Kidney (tissue), 22 donors: ENCODE measurements at places on chromosomes 11 and 22.

DNA sequence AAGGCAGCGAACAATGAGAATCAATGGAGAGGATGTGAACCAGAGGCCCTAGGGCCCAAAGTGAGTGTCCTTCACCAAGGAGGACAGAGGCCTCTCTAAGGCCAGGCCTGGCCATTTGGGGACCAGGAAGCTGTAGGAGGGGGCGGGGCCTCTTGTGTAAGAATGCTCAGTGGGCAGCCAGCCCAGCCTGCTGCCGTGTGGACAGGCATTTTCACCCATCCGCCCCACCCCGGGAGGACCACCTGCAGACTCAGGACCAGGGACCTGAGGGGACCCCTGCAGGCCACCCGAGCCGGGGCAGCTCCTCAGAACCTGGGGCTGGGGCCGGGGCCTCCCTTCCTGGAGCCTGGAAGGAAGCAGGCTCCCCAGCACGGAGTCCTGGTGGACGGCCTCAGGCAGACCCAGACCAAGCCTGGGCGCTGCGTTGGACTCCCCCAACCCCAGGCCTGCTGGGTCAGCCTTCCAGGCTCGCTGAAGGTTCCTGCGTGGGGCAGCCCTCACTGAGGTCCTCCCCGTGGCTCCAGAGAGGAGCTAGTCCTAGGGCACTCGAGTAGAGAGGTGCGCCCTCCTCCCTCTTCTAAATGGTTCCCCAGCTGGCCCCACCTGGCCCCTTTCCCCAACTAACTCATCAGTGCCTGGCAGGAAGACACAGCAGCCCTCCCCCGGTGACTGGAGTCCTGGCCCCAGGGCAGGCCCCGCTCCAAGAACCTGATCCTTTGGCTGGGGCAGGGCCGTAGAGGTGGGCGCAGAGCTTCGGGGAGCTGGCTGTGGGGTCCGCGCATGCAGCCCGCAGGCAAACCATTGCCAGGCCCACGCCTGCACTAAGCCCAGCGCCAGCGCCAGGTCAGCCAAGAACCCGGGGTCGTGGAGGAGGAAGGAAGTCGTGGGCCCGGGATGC, 1.5 kb upstream of the TRABD start:
- peak; percentile 93 for DNase-seq

DNA sequence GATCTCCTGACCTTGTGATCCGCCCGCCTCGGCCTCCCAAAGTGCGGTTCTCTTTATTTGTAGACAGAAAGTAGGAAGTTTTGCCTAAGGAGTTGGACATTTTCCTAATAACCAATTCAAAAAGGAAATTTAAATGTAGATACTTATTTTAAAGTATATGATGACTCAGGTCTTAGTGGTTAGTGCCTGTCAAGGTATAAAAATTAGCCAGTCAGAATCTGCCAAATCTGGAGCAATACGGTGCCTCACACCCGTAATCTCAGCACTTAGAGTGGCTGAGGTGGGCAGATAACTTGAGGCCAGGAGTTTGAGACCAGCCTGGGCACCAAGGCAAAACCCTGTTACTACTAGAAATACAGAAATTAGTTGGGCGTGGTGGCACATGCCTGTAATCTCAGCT, 86.7 kb upstream of the RASSF10 start:
- DNase-seq: no peak

DNA sequence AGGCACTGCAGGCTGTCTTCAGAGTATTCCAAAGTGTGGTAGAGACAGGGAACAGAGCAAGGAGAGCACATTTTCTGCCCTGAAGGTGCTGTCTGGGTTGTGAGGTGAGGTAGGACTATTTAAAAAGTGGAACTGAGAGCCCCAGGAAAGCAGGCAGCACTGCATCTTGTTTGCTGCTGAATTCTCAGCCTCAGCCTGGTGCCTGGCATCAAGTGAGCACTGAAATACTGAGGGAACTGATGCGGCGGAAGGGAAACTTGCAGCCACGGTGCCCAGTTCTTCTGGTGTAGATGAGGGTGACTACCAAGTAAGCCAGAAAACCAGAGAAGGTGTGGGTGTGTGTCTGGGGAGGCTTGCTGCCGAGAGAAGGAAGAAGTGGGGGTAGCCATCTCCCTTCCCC, 59.5 kb downstream of the TNRC6B start:
- no peak for DNase-seq

- DNase-seq: peak; percentile 27
Measured at GRCh38 chr22:19398206-19398605, 33.3 kb downstream of the HIRA start.

DNA sequence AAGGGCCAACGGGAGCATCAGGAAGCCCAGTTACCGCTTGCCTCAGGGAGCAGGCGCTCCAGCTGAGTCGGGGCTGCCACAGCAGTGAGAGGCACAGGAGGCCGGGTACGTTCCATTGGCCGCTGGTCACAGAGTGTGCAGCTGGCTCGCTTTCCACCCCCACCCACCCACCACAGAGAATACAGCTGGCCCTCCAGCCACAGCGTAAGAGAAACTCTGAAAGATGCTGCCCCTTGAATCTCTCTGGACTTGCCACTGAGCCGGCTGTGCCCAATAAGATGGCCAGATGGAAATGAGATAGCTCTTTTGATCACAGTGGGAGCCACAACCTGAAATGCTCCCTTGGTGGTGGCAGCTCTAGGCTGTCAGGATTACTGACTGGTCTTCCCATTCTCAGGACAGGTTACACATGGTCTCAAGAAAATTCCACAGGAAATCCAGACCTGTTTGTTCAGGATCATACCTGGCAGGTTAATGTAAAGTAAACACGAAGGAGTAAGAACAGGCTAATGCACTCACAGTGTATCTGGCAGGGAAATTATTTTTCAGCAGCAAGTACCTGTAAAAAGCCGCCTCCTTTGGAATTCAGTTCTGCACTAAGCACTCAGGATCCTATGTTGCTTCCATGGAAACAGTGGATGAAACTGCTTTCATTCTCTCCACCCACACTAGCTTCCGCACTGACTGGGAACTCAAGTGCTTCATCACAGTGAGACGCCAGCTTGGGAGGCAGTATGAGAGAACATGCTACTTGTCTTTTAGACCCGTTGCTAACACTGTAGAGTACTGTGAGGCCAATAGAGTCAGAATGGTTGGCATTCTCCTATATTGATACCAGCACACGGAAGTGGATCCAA, 16.5 kb downstream of the SIAE start:
- peak; percentile 74 for DNase-seq

GRCh38 chr22:40627612-40628011, 8.9 kb downstream of the MRTFA start:
- no peak for DNase-seq

DNA sequence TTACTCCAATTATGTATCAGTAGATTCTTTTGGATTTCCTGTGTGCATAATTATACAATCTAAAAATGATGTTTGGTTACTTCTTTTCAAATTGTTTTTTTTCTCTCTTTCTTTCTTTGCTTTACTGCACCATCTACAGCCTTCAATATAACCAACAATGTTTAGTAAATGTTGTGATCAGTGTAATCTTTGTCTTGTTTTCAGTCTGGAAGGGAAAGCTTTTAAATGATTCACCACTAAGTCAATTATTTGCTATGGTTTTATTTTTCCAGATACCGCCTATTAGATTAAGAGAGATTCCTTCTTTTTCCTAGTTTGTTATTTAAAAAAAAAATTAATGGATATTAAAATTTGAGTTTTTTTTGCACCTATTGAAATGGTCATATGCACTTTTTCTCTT, 29.8 kb upstream of the ABTB2 start:
- DNase-seq: no peak

GRCh38 chr22:21904250-21904789, 36.9 kb upstream of the MAPK1 start:
- DNase-seq: no peak

- peak; percentile 9 for DNase-seq
Measured at GRCh38 chr11:118401880-118402590, 629 bp downstream of the ATP5MG start.

DNA sequence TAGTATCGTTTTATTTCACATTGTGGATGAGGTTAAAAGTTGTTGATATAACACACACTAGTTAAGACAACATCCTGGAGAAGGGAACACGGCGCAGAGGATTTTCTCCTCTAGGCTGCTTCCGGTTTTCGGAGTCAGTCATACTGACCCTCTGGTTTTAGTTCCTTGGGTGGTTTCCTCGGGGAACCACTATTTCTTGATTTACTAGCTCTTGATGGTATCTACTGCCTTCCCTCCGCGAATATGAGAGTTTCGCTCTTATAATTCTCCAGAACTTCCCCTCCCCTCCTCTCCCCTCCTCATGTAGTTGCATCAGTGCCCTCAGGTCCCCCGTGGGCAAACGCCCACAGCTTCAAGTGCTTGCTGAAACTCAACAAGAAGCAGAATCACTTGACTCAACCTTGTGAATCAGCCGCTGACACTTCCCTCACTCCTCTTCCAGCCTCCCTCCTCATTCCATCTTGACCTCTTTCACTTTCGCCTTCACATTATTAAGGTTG, 15.9 kb upstream of the APOBEC3A start:
- peak; percentile 48 for DNase-seq

DNA sequence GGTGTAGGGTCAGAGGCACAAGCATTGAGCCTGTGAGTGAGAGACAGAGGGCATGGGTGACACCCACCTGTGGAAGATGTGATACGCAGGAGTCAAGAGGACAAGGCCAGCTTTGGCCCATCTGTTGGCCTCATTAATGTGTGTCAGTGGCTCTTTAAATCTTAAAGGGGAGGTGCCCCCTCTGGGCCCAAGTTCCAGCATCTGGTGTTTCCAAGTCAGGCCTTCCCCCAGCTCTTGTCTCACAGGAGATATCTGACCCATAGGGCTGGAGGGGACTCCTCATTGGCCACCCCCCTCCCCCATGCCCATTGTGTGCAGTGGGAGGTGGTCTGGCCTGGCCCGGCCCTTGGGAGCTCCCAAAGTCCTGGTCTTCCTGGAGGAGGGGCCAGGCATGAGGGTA, 8.9 kb downstream of the KCNK7 start:
- peak; percentile 50 for DNase-seq

DNA sequence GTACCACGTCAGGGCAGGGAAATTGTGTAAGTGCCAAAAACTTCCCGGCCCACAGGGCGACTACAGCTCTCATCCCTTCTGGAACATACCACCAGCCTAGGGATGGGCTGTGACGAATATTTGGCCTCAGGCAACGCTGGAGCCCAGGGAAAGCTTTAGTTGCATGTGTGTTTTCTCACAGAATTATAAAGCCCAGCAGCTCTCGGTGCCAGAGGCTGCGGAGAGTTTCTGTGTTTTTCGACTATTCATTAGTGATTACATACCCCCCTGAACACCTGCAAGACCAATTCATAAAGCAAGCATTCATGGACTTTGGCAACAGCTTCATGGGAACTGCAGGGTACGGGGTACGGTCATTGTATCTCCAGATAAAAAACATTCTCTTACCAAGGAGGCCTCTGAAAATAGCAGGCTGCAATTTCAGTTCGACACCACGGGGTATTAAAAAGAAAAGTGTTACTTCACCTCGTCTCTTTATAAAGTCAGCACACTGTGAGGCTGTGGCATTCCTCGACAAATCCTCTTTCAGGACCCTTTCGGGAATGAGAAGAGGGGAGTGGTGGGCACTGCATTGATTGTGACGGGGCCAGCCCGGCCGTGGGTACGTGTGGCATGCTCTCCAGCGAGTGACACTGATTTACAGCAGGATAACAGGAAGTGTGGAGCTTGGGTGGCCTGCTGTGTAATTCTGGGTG, 243.6 kb upstream of the SORL1-AS1 start:
- peak; percentile 53 for DNase-seq

DNA sequence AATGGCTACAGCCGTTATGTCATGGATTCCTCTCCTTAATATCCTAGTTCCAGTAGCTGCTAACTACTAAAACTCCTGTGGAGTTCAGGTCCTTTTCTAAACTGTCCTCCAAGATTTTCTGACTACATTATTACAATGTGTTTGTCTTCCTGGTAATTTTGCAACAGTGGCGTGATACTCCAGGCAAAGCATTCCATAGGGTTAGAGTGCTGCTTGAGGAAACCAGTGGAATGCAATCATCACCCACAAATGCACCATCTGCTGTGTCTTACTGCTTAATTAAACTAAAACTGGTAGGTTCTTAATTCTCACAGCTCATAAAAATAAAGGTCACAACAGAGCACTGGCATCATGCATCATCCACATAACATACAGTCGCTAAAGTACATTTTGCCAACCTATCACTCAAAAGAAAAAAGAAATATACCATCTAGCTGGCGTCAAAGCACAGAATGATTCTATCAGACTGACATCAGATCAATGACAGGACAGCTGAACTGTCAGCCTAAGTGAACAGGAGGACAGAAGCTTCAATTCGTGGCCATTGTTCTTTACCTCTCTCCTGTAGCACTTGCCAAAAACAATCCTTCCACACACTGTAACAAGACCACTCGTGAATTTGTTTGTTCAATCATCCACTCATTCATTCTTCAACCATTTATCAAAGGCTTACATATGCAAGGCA, 182.5 kb downstream of the CADM1 start:
- DNase-seq: no peak

GRCh38 chr22:26597026-26597425, 7.1 kb upstream of the TPST2 start:
- no peak for DNase-seq

GRCh38 chr11:109680127-109680526, 258.1 kb downstream of the C11orf87 start:
- no peak for DNase-seq

- DNase-seq: no peak
Measured at GRCh38 chr22:41915786-41916493, 1.1 kb upstream of the SHISA8 start.

GRCh38 chr22:20987375-20987774, 5.3 kb downstream of the LZTR1 start:
- no peak for DNase-seq

GRCh38 chr11:66912361-66912760, 45.8 kb downstream of the PC start:
- DNase-seq: no peak

DNA sequence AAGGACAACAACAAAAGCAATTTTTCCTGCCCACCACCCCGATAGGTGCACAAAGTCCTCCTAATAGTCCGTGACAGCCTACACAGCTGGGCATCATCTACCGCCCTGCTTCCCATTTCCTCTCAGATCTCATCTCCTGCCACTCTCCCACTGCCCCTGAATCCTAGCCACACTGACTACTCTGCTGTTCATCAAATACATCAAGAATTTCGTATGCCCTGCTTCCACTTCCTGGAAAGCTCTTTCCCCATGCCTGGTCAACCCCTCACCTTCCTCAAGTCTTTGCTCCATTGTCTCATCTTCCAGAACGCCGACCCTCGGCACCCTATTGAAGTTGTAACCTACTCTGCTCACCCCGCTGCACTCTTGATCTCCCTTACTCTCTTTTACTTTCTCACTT, 320.1 kb downstream of the OPCML start:
- no peak for DNase-seq

- no peak for DNase-seq
Measured at GRCh38 chr22:31218565-31219262, 6.6 kb downstream of the LIMK2 start.

- DNase-seq: no peak
Measured at GRCh38 chr22:28783786-28784671, 11.5 kb downstream of the CCDC117 start.

GRCh38 chr11:95502522-95502921, 271.5 kb upstream of the SESN3 start:
- no peak for DNase-seq

GRCh38 chr11:86292912-86293616, 9.0 kb upstream of the HIKESHI start:
- DNase-seq: no peak

GRCh38 chr11:69452206-69452987, 29.1 kb upstream of the LINC01488 start:
- no peak for DNase-seq

- no peak for DNase-seq
Measured at GRCh38 chr22:47100646-47101200, 338.3 kb downstream of the TBC1D22A start.
